ENCODE measurements at places on chromosomes 13 and 19. TPM values are rescaled to one million over a fixed set of nuclear protein-coding genes. Genes with fewer than 3 reads are reported as not detected.

Gene SPACA4
- total RNA-seq: not detected

Gene LRG1
- 0.19 TPM for total RNA-seq

GRCh38 chr13:44919104-44919804 is 70.0 kb downstream of the NUFIP1 start:
- H3K36me3 ChIP-seq: no peaks in the 10 kb centered on the region
- H3K4me1 ChIP-seq: no peaks in the 10 kb centered on the region
- no peaks in the 10 kb centered on the region for H3K27me3 ChIP-seq
- peak overlapping the region; percentile 78 for H3K27ac ChIP-seq
- peak overlapping the region; percentile 61 for H3K4me3 ChIP-seq
- DNase-seq: no peak

DNA sequence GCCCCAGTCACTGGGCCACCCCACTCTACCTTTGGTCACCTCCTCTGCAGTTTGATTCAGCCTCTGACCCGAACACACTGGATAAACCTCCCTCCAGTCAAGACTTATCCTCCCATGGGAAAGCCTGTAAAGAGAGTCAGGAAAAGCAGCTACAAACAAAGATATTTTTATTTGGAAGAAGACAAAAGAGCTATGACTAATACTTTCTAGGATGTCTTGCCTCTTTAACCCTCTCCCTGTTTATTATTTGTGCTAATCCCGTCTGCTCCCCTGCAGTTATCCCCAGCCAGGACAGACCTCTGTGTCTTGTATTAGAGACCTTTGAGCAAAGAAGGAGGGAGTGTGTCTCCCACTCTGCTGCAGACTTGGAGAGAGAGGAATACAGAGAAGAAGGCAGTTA is 178.3 kb downstream of the EFNB2 start:
- H3K27ac ChIP-seq: no peak overlapping the region
- DNase-seq: peak; percentile 16
- H3K36me3 ChIP-seq: no peaks in the 10 kb centered on the region
- H3K27me3 ChIP-seq: no peaks in the 10 kb centered on the region

GRCh38 chr19:38650911-38651584 is 3.6 kb downstream of the ACTN4 start:
- no peak overlapping the region for H3K4me3 ChIP-seq
- no peaks in the 10 kb centered on the region for H3K36me3 ChIP-seq
- no peak for DNase-seq
- H3K27ac ChIP-seq: no peak overlapping the region
